Epithelial cell of esophagus (primary cell): ENCODE measurements at places on chromosomes 16 and 17.

GRCh38 chr17:35775039-35775438, 14.4 kb downstream of the C17orf50 start:
- DNase-seq = no peak

DNA sequence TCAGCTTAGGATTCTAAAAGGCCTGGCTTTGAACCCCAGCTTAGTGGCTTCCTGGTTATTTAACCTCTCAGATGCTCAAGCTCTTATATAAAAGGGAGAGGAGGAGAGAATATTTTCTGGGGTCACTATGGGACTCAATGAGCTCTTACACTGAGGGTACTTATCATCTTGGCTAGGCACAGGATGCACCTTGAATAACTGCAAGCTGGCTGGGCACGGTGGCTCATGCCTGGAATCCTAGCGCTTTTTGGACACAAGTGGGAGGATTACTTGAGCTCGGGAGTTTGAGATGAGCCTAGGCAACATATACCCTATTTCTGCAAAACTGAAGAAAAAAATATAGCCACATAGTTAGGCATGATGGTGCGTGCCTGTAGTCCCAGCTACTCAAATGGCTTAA, 665.3 kb upstream of the RBFOX1 start:
- no peak for DNase-seq

DNA sequence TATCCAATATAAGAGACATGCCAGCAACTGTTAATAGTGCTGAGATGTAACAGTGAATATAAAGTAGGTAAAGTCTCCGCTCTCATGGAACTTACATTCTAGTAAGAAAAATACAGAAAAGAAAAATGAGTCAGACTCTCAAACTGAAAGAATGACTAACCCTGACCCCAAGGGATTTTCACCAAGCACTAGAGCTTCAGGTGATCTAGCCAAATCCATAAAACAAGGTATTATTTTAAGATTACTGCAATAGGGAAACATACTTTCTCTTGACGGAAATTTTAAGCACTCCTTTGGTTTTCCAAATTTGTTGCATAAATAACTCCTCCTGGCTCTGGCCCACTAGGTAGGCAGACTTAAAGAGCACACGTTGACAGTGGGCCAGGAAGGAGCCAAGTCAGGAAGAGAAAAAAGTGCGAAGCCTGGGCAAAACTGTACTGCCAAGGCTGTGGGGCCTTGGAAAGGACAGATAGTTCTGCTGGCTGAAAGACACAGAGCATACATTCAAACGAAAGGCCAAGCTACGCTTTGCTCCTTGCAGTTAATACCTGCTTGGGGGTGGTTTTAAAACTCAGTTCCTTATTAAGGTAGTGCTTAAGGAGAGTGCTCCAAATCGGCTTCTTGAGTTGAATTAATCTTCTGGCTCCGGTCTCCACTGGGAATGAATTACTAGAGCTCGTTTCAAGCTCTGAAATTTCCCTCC, 1.4 kb downstream of the GOT2 start:
- DNase-seq = peak; percentile 77

DNA sequence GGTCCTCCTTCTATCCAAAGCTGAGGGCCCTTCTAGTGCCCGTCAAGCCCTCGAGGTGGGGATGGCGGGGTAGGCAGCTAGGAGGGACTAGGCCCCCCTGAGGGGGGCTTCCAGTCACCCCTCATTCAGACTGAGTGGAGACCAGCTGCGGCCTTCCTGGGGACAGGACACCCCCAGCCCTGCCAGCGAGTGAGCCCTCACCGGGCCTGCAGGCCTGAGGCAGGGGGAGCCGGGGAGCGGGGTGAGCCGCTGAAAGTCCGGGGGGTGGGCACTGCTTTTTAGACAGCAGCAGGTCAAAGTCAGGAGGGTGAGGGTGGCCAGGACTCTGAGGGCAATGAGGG, 8.7 kb upstream of the KREMEN2 start:
- no peak for DNase-seq

- DNase-seq = no peak
These were observed 2.5 kb downstream of the EIF1 start for GRCh38 chr17:41691031-41691777.

DNA sequence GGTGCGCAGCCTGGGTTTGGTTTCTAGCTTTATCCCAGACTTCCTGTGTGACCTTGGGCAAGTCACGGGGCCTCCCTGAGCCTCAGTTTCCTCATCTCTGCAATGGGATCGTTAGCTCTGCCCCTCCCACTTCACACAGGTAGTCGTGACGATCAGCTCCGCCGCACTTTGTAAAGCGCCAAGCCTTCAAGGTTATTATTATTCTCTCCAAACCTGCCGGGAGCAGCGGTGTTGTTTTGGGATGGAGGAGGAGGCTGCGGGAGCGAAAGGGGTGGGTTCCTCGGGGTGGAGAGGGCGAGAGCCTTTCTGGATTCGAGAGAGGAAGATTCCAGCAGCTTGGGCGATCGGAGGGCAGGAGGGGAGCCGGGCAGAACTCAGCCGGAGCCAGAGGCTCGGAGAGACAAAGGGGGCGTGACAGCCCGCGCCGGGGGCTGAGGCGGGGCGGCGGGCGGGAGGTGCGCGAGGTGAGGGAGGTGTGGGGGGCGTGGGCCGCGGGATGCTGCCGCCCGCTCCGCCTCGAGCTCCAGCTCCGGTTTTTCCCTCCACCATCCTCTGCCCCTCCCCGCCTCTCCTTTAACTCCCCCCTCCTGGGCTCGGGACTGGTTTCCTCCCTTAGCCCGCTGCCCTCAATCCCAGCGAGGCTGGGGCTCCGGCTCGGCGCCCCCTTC, at the start of gene EFNB3:
EFNB3 (plus strand) TSS at position 602 of the 668 bp plus-strand sequence. CDS start 397 bp downstream, outside the sequence.
- peak; percentile 47 for DNase-seq

DNA sequence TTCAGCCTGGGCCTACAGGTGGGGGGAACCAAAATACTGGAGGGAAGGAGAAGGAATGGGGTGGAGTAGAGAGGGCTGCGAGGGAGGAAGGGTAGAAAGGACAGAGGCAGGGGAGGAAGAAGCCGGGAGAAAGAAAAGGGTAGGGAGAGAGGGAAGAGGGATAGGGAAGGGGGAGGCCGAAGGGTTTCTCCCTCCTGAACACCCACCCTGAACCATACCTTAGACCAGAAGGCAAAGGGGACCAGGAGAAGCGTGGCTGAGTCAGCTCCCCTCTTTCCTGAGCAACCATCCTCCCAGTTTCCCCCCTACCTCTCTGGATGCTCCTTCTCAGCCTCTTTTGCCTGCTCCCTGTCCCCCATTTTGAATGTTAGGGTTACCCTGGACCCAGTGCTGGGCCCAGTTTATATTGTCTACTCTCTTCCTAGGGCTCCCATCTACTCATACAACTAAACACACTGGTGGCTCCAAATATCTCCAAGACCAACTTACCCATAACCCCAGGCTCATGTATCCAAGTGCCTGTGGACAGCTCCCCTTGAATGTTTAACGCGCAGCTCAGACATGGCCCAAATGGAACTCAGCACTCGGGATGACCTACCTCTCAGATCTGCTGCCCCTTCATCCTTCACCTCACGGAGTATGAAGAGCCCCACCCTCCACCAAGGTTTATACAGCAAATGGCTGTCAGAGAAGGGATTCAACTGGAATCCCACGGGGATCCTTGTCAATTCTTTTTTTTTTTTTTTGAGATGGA, 7.8 kb downstream of the TSPOAP1 start:
- no peak for DNase-seq

DNA sequence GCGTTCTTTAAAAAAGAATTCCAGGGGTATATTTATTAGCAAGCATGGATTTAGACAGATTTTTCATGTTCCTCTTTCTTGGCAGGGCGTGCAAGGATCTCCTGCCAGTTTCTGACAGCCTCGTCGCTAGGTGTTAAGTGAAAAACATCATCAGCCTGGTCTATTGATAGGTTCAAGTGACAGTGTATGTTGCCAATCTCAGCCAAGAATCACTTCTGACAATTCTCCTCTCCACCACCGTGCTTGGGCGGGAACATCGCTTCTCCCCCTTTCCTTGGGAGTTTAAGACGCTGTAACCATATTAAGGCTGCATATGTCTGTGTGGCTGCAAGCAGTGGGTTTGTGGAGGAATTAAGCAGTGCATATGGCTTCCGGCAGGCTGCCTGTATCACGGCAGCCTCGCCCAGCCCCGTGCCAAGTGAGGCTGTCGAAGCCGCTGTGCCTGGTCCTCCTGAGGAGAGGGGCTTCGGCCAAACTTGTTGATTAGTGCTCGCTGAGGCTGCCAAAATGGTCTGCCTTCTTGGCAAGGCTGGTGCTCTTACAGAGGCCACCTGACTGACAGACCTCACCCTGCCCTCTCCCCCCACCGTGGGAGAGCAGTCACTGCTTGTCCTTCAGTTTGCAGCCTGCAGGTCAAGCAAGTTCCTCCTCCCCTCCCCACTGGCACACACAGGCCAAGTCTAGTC, 132.2 kb upstream of the MPHOSPH6 start:
- no peak for DNase-seq

- no peak for DNase-seq
These were observed 66.7 kb downstream of the SOX9 start for GRCh38 chr17:72187556-72187955.

- no peak for DNase-seq
These were observed 12.4 kb downstream of the IRF8 start for GRCh38 chr16:85911251-85911930.

DNA sequence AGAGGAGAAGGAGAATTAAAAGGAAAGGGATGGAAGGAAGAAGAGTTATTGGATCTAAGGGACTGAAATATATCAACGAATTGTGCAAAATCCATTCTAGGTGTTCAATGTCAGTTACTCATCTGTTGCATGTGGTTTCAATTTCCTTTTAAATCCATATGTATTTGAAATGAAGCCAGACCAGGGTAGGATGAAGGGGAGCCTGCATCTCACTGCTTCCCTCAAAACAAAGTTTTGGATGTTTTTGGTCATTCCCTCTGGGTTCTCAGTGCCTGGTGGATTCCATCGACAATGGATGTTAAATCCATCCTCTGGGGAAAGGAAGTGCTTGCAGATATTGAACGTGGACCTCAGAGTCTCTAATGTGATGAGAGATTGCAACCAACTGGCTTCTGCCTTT, 103.5 kb upstream of the XYLT1 start:
- DNase-seq = no peak

GRCh38 chr16:4556112-4556511, at the start of gene C16orf96:
Gene C16orf96 (plus strand): TSS chr16:4556340. CDS start chr16:4556490, 150 bp downstream.
- peak; percentile 22 for DNase-seq
